Activated T-helper 1 cell treated with anti-CD3 and anti-CD28 coated beads, Interleukin-12 subunit alpha, Interleukin-12 subunit beta, Interleukin-2, Interleukin-4 antibody, amounts not matched to agents 30 ng/mL and 10 ng/mL and 1 ng/mL, durations not matched to agents 14 hours and 24 hours and 36 hours (primary cell): ENCODE measurements at places on chromosomes 7 and 10. TPM values are rescaled to one million over a fixed set of nuclear protein-coding genes. Genes with fewer than 3 reads are reported as not detected.

DNA sequence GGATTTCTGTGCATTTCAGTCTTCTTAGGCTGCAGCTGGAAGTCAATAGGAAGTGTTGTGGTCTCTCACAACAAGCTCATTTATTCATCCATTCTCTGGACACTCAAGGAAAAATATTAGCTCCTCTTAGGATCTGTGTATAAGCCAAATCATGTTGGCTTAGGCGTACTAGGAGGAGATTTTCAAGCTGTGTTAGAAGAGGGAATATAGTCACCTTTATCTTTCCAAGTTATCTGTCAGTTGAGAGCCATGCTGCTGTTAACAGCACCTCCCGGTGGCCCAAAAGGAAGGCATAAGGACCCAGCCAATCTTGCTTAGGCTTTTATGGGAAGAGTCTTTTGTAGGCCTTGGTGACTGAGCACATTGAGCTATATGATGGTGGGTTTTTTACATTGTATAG lies 220.0 kb downstream of the LRMDA start:
- peaks cover 2% of the 10 kb centered on the region for H3K27me3 ChIP-seq
- no peaks in the 10 kb centered on the region for H3K4me1 ChIP-seq
- H3K36me3 ChIP-seq = no peaks in the 10 kb centered on the region
- no peak for DNase-seq

DNA sequence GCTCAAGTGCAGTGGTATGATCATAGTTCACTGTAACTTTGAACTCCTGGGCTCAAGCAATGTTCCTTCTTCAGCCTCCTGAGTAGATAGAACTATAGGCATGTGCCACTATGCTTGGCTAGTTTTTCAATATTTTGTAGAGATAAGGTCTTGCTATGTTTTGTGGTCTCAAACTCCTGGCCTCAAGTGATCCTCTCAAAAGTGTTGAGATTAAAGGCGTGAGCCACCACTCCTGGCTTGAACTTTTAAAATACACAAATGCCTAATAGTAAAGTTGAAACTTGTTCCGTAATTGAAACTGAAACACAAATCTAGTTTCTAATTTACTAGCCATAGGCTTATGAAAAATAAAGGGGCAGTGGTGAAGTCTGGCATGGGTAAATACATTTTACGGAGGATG lies 65.7 kb downstream of the AP3M1 start:
- H3K36me3 ChIP-seq = peaks cover 21% of the 10 kb centered on the region
- H3K27ac ChIP-seq = peak overlapping the region; percentile 60

IFIT1B gene
- not detected in 2 replicates for total RNA-seq

ST8SIA6 gene
- not detected in 2 replicates for total RNA-seq

DNA sequence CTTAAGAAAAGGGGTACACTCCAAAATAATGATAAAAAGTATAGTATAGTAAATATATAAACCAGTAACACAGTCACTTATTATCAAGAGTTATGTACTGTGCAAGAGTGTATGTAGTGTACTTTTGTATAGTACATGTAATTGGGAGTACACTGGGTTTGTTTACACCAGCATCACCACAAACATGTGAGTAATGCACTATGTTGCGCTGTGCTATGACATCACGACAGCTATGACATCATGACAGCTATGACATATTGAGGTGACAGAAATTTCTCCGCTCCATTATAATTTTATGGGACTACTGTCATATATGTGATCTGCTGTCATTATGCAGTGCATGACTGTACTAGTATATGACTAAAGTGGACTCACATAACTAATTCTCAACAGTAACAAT lies 84.6 kb downstream of the KMT2C start:
- H3K27me3 ChIP-seq = no peaks in the 10 kb centered on the region
- no peak for DNase-seq
- no peak overlapping the region for H3K4me3 ChIP-seq
- H3K4me1 ChIP-seq = peaks cover 7% of the 10 kb centered on the region
- no peak overlapping the region for H3K27ac ChIP-seq

GRCh38 chr7:127137146-127137545 lies 115.6 kb downstream of the GRM8 start:
- H3K27me3 ChIP-seq = no peaks in the 10 kb centered on the region
- DNase-seq = no peak
- no peaks in the 10 kb centered on the region for H3K36me3 ChIP-seq
- no peak overlapping the region for H3K4me3 ChIP-seq

- no peak for DNase-seq
- H3K27me3 ChIP-seq = peaks cover 4% of the 10 kb centered on the region
- H3K27ac ChIP-seq = no peak overlapping the region
- H3K4me1 ChIP-seq = no peaks in the 10 kb centered on the region
- H3K36me3 ChIP-seq = no peaks in the 10 kb centered on the region
- no peak overlapping the region for H3K4me3 ChIP-seq
These were observed 37.1 kb downstream of the CCDC71L start for GRCh38 chr7:106623853-106624252.

CHN2 gene
- not detected in 2 replicates for total RNA-seq

GRCh38 chr10:77792155-77792554 lies 134.4 kb downstream of the DLG5 start:
- H3K36me3 ChIP-seq = no peaks in the 10 kb centered on the region
- peaks cover 3% of the 10 kb centered on the region for H3K4me1 ChIP-seq
- H3K27me3 ChIP-seq = peaks cover under 1% of the 10 kb centered on the region
- DNase-seq = no peak

CALML5 gene
- not detected in 2 replicates for total RNA-seq

DNA sequence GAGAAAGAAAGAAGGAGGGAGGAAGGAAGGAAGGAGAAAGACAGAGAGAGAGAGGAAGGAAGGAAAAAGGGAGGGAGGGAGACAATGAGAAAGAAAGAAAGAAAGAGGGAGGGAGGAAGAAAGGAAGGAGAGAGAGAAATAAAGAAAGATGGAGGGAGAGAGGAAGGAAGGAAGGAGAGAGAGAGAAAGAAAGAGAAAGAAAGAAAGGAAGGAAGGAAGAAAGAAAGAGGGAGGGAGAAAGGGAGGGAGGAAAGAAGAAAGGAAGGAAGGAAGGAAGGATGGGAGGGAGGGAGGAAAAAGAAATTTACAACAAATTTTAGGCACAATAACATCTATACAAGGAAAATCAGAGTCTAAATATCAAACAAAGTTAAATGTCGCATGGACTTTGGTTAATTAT lies 332.6 kb upstream of the KLF6 start:
- peaks cover 13% of the 10 kb centered on the region for H3K27me3 ChIP-seq
- H3K4me3 ChIP-seq = no peak overlapping the region

GRCh38 chr7:5699467-5700384 lies 81.7 kb downstream of the RNF216 start:
- peaks cover 87% of the 10 kb centered on the region for H3K4me1 ChIP-seq
- peak overlapping the region; percentile 30 for H3K4me3 ChIP-seq
- peaks cover 25% of the 10 kb centered on the region for H3K36me3 ChIP-seq
- H3K27me3 ChIP-seq = peaks cover 13% of the 10 kb centered on the region
- peak overlapping the region; percentile 78 for H3K27ac ChIP-seq

GRCh38 chr7:88208521-88208920 lies 11.3 kb downstream of the SRI start:
- H3K36me3 ChIP-seq = peaks cover 56% of the 10 kb centered on the region
- no peak for DNase-seq
- no peaks in the 10 kb centered on the region for H3K27me3 ChIP-seq
- peaks cover 9% of the 10 kb centered on the region for H3K4me1 ChIP-seq
- no peak overlapping the region for H3K4me3 ChIP-seq
- H3K27ac ChIP-seq = no peak overlapping the region

ARID5B gene
- 62.4 and 65.1 TPM in 2 replicates for total RNA-seq

CAV2 gene
- not detected in 2 replicates for total RNA-seq

DNA sequence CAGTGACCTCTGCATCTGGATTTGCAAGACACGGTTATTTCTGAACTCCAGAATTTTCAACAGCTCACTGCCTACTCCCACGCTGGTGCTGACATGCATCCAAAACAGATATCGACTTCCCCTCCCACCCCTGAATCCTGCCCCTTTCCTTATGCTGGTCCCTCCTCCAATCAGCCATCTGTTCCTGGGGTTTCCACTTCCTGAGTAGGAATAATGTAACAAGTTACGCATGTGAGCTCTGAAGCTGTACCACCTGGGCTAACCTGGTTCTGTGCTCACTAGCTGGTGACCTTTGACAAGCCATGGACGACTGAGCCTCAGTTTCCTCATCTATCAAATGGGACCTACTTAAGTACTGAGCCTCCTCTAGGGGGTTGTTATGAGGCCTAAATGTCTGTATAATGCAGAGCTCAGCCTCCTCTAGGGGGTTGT lies 1.7 kb upstream of the NCAPG2 start:
- H3K4me3 ChIP-seq = peak overlapping the region; percentile 87
- H3K27ac ChIP-seq = peak overlapping the region; percentile 18
- H3K36me3 ChIP-seq = peaks cover 14% of the 10 kb centered on the region

DNA sequence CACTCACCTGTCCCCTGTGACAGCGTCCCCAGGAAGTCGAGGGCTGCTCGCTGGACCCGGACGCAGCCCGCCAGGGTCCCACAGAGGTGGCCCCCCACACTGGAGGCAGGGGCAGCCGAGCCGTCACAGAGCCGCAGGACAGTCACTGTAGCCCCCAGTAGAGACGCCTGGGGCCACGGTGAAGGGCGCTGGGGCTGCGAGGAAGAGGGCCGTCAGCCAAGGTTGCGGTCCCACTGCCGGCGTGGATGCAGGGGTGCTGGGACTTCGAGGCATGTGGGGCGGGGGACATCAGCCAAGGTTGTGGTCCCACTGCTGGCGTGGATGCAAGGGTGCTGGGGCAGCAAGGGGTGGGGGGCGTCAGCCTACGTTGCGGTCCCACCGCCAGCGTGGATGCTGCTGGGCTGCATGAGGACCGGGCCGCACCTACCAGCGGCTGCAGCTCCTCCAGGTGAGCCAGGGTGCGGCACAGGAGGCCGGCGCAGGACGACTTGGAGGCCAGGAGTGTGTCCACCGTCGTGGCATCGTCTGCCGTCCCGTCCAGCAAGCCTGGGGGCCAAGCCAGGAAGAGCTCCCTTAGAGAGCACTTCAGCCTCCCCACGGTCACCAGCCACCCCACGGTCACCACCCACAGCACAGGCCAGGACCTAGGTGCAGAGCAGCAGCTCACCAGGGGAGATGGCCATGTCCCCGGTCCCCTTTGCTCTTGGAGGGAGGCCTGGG lies 13.9 kb downstream of the BRAT1 start:
- no peak overlapping the region for H3K27ac ChIP-seq
- H3K36me3 ChIP-seq = peaks cover 3% of the 10 kb centered on the region
- no peaks in the 10 kb centered on the region for H3K27me3 ChIP-seq
- H3K4me1 ChIP-seq = no peaks in the 10 kb centered on the region

GRCh38 chr7:134845461-134845860 lies 66.0 kb downstream of the CALD1 start:
- H3K4me3 ChIP-seq = no peak overlapping the region
- H3K27ac ChIP-seq = no peak overlapping the region
- H3K36me3 ChIP-seq = peaks cover 2% of the 10 kb centered on the region
- H3K27me3 ChIP-seq = no peaks in the 10 kb centered on the region
- no peak for DNase-seq
- peaks cover 15% of the 10 kb centered on the region for H3K4me1 ChIP-seq

GRCh38 chr10:26227786-26228185 lies 11.2 kb downstream of the GAD2 start:
- no peak overlapping the region for H3K27ac ChIP-seq
- no peaks in the 10 kb centered on the region for H3K4me1 ChIP-seq
- DNase-seq = no peak
- H3K4me3 ChIP-seq = no peak overlapping the region
- no peaks in the 10 kb centered on the region for H3K36me3 ChIP-seq

- H3K36me3 ChIP-seq = peaks cover 1% of the 10 kb centered on the region
- H3K27me3 ChIP-seq = peaks cover 4% of the 10 kb centered on the region
- DNase-seq = no peak
- H3K4me3 ChIP-seq = no peak overlapping the region
- no peak overlapping the region for H3K27ac ChIP-seq
- peaks cover 6% of the 10 kb centered on the region for H3K4me1 ChIP-seq
These were observed 156.3 kb downstream of the NEURL1 start for GRCh38 chr10:103649654-103650423.

DNA sequence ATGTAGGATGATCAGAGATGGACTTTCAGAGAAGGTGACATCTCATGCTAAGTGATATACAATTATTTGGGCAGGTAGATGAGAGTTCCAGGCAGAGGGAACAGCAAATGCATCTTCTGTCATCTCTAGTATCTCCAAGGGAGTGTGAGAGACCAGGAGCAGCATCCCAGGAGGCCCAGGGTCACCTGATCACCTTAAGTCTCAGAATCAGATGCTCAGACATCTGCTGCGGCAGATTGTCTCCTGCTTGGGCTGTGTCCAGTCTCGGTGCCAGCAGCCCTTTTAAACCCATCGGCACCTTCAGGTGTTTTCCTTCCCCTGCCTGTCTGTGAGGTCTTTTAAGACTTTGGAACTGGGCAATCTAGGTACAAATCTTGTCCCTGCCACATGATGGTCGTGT lies 690.6 kb downstream of the LRMDA start:
- no peaks in the 10 kb centered on the region for H3K4me1 ChIP-seq
- no peak for DNase-seq
- no peak overlapping the region for H3K4me3 ChIP-seq
- H3K27me3 ChIP-seq = no peaks in the 10 kb centered on the region

DNA sequence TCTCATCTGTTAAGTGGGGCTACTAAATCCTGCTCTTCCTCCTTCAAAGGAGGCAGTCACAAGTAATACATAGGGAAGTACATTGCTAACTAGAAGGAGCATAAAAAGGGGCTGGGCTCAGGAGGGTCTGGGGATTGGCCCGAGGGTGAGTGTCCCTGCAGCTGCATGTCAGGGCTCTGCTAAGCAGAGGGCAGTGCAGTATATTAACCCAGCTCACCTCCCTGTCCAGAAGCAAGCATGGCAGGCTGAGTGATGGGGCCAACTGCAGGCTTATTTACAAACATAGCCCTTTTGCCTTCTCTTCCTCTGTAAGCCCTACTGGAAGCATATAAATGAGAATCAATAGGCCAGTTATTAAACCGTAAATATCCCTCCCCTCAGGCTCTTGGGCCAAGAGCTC lies 143.2 kb upstream of the PCBD1 start:
- H3K27ac ChIP-seq = no peak overlapping the region
- H3K4me3 ChIP-seq = no peak overlapping the region
- DNase-seq = no peak
- H3K4me1 ChIP-seq = no peaks in the 10 kb centered on the region
- H3K36me3 ChIP-seq = no peaks in the 10 kb centered on the region

- no peak for DNase-seq
- no peaks in the 10 kb centered on the region for H3K4me1 ChIP-seq
- H3K4me3 ChIP-seq = no peak overlapping the region
- H3K27me3 ChIP-seq = peaks cover 4% of the 10 kb centered on the region
- no peak overlapping the region for H3K27ac ChIP-seq
- no peaks in the 10 kb centered on the region for H3K36me3 ChIP-seq
These were observed 292.4 kb upstream of the AKR1E2 start for GRCh38 chr10:4533621-4534020.

FFAR4 gene
- not detected in 2 replicates for total RNA-seq

- H3K27ac ChIP-seq = no peak overlapping the region
- no peaks in the 10 kb centered on the region for H3K27me3 ChIP-seq
- H3K4me3 ChIP-seq = no peak overlapping the region
- H3K36me3 ChIP-seq = no peaks in the 10 kb centered on the region
These were observed 364.2 kb upstream of the COBL start for GRCh38 chr7:51680594-51681399.

GRCh38 chr10:112218960-112219359 lies 35.4 kb upstream of the GPAM start:
- H3K4me1 ChIP-seq = no peaks in the 10 kb centered on the region
- peaks cover 1% of the 10 kb centered on the region for H3K36me3 ChIP-seq
- H3K27ac ChIP-seq = no peak overlapping the region
- peaks cover 7% of the 10 kb centered on the region for H3K27me3 ChIP-seq
- DNase-seq = no peak

NPSR1 gene
- total RNA-seq = not detected in 2 replicates

GRCh38 chr10:104306897-104307296 lies 31.4 kb downstream of the ITPRIP start:
- H3K27ac ChIP-seq = no peak overlapping the region
- H3K4me3 ChIP-seq = no peak overlapping the region
- DNase-seq = no peak
- H3K36me3 ChIP-seq = peaks cover 35% of the 10 kb centered on the region
- peaks cover 2% of the 10 kb centered on the region for H3K27me3 ChIP-seq
- peaks cover 76% of the 10 kb centered on the region for H3K4me1 ChIP-seq

DENND2A gene
- total RNA-seq = not detected in 2 replicates
